NCI-H774 (cell line): ENCODE measurements at places on chromosomes 5 and 9.

DNA sequence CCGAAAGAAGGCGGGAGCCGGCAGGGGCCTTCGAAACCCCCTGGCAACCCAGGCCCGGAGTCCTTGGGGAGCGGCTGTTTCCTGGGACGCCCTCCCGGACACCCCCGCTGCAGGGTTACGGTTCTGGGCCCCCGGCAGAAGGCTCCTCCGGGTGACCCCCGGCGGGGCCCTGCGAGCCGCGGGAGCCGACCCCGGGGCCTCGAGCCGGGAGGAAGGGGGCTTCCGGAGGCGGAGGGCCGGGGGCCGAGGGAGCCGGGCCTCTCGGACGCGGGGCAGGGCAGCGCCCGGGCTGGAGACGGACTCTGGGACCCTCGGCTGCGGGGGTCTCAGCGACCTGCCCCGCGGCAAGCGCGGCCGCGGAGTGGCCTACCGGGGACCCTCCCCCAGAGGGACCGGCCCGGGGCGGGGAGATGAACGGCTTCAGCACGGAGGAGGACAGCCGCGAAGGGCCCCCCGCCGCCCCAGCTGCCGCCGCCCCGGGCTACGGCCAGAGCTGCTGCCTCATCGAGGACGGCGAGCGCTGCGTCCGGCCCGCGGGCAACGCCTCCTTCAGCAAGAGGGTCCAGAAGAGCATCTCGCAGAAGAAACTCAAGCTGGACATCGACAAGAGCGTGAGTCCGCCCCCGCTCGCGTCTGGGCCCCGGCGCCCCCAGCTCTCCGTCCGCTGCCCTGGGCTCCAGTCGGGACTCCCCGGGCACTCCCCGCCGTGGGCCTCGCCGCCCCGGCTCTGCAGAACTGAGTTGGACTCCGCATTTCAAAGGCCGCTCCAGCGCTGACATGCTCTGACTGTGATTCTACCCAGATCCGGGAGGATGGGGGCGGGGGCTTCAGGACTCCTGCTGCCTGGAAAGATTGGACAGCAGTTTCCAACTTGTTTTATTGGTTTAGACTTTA is 645 bp downstream of the SAP30L start:
- no peak for DNase-seq

- DNase-seq = no peak
Measured at GRCh38 chr5:112289465-112289864, 129.6 kb downstream of the EPB41L4A start.

DNA sequence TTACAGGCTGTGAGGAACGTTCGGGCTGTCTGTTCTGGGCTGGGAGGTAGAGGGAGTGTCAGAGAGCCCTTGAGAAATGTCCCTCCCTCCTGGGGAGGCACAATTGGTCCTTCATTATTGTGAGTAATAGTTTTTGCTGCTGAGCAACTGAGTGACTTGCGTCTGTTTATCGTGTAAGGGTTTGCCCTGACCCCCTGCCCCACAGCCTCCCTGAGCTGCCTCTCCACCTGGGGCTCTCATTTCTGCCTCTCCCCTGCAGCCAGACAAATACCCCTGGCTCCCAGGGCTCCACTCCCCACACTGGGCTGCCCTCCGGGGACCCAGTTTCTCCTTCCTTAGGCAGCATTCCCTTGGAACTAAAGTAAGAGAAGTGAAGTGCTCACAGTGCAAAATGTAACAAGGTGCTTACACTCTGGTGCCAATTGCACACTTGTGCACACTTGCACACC is 174.9 kb upstream of the MVB12B start:
- peak; percentile 42 for DNase-seq

DNA sequence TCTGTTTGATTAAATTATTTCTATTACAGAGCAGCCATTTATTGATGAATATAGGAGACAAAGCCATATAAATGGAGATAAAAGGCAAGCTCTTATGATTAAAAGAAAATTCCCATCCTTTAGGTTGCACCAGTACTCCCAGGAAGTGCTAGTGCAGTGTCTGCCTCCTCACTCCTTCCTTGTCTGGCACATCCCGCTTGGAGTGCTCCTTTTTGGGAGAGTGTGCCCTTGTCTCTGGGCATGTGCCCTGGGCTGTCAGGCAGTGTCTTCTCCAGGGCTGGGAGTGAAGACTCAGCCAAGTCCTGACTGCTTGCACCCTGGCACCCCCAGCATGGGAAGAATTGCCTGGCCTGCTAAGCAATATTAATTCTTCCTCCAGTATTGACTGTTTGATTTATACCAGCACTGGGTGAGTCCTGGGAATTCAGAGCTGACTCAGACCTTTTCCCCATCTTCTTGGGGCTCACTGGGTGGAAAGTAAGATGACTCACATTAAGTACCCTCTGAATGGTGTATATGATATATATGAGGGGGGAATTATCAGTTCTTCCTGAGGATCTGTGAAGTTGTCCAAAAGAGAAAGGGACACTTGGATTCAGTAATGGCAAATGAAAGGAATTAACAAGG is 62.1 kb downstream of the ZSWIM6 start:
- no peak for DNase-seq

DNA sequence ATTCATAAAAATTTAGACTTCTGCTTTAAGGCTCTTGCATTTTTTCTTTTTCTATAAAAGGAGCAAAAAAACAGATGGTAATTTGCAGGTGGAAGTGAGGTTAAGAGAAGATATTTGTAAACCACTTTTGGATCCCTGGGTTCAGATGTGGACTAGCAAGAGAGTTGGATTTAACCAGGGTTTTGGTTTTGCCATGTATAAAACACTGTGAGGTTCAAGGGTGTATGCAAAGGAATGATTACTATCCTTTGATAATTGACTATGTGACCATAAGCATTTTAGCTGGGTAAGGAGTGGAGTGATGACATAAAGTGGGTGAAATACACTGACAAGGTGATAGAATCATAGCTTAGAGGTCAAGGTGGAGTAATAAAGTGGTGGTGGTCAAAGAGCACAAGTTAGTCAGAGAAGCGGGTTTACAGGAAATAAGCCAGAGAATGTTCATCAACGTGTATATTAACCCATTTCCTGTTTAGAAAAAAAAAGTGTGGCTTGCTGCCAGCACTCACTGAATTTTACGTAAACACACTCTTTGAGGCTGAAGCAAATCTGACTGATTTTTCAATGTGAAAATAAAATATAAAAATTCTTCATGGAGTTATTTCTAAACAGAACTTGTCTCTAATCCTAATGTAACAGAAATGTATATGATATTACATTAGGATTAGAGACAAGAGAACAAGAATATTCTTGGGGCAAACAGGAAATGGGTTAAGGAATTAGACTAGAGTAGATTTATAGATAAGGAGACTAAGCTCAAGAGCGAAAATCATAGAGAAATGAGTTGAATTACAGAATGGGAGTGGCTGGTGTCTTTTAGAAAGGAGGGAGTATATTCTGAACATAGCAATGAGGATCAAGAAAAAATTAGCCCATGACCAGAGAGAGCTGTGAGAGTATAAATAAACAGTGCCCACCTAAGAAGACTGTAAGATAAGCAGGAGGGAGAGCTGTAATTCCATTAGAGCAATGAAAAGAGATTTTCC is 74.5 kb downstream of the CDKN2A start:
- no peak for DNase-seq

DNA sequence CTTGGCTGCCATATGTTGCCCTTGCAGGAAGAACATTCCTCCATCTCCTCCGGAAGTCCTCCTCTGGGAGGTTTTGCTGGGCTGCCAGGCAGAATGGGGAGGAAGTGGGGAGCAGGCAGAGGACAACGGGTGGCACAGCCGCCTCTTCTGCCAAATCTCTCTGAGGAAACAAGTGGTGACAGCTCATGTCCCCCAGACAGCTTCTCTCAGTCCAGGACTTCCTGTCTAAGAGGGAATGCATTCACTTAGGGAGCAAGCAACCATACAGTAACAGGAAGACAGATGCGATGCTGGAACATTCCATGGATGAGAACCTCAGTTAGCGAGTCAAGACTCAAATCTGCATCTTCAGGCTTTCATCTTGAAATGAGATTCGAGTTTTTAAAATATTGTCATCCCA is 701.0 kb downstream of the SEMA5A start:
- DNase-seq = no peak

GRCh38 chr5:60387051-60387440 is 312.9 kb downstream of the DEPDC1B start:
- no peak for DNase-seq

- no peak for DNase-seq
Measured at GRCh38 chr5:140260089-140260656, 42.7 kb downstream of the PFDN1 start.

DNA sequence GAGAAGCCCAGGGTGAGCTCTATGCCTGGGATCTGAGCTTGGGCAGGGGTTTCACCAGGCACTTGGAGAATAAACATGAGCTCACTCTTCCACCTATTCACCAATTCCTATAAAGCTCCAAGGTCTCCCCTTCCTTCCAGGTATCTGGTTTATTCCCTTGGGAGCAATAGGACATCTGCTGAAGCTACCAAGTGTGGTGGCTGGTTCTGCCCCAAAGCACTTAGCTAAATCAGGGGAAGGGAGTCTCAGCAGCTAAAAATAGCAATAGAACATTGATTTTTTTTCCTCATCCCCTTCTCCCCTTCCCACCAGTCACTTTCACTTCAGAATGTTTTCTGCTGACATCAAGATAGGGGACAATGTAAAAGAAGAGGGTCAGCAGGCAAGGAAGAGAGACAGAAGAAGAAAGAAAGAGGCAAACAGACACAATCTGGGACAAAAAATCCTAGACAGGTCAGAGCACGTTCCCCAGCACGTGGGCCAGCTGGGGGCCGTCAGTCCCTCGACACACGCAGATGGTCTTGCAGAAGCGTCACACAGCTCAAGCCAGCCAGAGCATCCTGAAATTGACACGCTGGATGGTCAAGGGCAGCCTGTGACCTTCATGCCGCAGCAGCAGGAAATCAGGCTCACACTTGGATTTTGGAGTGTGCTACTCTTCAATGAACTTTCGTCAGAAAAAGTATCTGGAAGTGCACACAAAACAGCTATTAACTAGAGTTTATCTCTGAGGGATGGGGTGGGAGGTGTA is 176.0 kb downstream of the ZNF608 start:
- no peak for DNase-seq
